NCI-H1417 treated with DMSO at 0.1 percent for 48 hours (cell line): ENCODE measurements at places on chromosomes 5 and 9.

DNA sequence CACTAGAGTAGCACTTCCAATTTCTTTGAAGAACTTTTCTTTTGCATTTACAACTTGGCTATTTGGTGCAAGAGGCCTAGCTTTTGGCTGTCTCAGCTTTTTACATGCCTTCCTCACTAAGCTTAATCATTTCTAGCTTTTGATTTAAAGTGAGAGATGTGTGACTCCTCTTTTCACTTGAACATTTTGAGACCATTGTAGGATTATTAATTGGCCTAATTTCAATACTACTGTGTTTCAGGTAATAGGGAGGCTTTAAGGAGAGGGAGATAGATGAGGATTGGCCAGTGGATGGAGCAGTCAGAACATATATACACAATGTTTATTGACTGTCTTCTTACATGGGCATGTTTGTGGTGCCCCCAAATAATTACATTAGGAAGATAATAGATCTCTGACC is 161.7 kb downstream of the GNA14 start:
- no peak for DNase-seq

GRCh38 chr9:22363421-22363887 is 83.2 kb upstream of the DMRTA1 start:
- no peak for DNase-seq

DNA sequence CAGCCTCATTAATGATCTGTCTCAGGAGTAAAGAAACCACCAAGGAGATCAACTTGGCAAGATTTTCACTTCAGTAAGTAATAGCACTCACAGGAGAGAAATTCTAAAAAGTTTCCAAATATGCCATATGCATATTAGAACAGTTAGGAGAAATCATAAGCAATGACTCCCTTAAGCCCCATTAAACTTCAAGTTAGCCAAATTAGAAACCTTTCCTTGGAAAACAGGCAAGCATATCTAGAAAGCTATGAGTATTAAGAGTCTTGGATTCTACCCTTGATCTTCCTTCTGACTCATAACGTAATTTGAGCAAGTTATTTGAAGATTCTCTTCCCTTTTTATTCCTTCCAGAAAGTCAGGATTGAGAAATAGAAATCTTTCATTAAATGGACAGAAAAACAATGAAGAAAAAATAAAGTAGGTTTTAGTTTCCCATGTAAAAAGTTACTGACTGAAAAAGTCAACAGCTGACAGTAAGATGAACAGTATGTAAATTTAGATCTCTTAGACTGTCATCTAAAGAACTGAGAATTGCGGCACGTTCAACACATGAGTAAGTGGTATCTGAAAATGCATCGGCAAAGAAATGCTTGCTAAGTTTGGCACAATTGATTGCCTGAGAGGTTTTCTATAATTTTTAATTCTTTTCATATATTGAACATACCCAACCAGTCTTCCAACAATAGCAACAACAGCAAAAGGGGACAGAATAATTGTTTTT is 565.7 kb upstream of the FTMT start:
- DNase-seq, result no peak

- DNase-seq, result peak; percentile 3
Observed at GRCh38 chr9:133406480-133407307, 11.1 kb downstream of the REXO4 start.

- DNase-seq, result no peak
Observed at GRCh38 chr9:91180930-91181268, 180.8 kb downstream of the AUH start.

DNA sequence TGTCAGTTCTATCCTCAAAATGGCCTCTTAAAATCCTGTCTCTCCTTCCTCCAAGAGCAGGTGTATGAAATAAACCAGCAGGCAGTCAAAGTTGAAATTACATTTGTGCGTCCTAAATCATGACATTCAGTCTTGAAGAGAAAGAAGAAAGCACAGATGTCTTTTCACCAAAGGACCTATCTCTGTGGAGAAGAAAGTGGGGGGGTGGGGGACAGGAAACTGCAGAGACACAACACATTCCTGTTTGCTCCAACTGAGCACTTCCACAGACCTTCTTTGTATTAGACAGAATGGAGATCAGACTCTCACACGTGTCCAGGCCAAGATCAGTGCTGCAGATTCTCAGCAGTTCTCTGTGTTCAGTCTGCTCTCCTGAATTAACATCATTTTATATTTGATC is 471.9 kb upstream of the RGMB start:
- DNase-seq, result no peak

- DNase-seq, result no peak
Observed at GRCh38 chr5:24364711-24365110, 280.1 kb downstream of the CDH10 start.

DNA sequence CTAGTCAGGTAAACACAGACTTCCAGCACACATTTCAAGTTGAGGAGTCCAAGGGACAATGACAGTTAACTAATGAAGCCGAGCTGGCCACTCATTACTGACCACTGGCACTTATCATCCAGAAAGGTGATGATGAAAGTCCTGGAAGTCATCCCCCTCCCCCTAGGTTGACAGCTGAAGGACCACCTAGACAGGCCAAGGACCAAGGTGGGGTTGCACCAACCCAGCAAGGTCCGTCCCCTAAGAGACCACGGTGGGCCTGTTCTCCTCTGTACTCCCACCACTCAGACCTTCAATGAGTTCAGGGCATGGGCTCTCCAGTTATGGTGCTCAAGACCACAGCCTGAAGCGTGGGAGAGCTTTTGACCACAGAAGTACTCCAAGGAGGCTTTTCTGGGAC is 13.2 kb downstream of the P4HA2 start:
- no peak for DNase-seq

GRCh38 chr5:111135946-111136345 is 43.8 kb downstream of the WDR36 start:
- no peak for DNase-seq

DNA sequence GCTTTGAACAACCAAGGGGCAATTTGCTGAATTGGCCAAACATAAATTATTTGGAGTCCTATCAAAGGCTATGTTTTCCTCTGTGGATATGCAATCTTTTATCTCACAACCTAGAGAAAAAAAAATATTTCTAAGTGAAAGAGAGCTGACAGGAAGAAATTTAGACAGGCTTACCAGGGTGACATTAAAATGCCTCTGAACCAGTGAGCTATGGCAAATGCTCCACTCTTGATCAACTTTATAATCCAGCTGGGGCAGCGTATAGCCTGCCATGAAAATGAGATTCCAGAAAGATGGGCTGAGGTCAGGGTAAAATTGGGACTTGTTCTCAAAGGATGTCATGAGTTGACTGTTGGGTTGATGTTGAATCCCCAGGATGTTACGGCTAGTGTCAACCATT is 399.3 kb upstream of the TRPC7 start:
- DNase-seq, result no peak

DNA sequence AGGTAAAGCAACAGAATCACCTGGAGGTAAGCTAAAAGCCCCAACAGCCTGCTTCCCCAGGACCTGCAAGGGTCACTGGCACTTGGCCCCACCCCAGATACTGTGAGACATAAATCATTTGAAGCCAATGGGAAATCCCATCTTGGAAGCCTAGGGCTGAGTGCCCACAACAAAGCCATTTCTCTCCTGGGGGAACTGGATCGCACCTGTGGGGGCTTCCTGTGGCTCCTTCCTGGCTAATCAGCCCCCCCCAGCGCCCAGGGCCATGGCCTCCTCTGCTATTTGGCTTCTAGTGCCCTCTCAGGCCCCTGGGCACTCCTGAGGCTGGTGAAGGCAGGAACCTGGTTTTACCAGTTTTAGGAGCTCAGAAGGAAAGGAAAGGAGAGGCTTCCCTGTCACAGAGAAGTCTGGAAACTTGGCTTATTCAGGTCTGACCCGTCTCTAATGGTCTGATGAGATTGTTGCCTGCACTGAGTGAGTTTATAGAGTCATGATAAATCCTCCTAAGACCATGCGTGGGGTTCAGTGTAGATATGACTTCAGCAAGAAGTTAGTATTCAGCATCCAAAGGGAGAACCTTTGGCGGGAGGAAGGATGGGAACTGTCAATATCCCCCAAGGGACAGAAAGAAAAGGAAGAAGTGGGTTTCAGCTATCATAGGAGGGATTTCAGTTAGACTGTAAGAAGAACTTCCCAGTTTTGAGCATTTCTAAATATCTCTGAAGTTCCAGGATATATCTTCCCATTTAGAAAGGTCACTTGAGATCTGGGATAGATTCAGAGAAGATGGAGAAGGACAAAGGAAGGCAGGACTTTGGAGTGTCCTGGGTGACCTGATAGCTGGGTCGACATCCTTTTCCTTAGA is 1.2 kb downstream of the KCNMB1 start:
- no peak for DNase-seq

DNA sequence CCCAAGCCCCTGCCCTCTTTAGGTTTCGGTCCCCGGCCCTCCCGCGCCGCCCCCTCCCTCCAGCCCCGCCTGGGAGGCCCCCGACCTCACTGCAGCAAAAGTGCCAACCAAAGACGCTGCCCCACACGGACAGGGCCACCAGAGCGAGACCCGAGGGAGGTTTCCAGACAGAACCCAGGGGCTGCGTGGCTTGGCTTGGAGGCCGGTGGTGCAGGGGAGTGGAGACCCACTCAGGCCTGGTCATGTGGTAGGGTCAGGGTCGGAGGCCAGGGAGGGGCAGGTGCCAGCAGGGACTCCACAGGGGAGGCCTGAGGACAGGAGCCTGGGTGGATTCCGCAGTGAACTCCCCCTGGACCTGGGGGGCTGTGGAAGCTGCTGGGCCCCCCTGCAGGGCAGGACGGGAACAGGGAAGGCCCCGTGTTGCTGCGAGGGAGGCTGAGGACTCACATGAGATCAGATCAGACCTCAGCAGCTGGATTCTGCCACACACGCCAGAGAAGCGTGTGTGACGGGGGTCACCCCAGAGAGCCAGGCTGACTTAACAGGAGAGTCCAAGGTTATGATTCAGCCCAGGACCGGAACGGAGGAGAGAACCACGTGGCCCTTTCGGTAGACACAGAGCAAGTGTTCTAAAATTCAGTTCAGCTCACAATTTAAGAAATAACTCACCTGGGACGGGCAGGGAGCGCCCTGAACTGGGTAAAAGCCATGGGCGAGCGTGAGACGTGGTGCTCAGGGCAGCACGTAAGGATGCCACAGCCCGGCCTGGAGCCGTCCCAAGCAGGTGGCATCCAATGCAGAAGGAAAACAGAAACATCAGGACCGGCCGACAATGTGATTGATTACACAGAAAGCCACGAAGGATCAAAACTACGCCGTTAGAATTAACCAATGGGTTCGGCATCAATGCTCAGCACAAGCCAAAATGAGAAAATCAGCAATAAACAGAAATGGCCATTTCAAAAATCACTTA is 38.9 kb downstream of the EXD3 start:
- no peak for DNase-seq

DNA sequence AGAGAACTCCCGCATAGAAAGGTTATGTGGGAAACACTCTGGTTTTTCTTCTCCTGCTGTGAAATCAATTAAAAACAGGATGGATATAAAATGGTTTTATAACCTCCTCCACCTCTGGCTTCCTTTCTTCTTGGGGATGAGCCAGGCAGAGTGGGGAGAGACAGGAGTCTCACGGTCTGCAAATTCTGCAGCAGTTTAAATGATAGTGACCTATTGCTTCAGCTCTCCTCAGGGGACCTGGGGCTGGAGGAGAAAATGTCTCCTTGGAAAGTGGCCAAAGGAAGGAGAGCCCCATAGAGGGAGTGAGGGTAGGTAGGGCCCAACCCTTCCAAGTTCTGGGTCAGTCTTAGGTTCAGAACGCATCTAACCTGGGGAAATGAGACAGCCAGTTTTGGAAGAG is 118.8 kb downstream of the MTX3 start:
- DNase-seq, result no peak

- no peak for DNase-seq
Observed at GRCh38 chr9:82677086-82677485, 385.9 kb downstream of the RASEF start.

DNA sequence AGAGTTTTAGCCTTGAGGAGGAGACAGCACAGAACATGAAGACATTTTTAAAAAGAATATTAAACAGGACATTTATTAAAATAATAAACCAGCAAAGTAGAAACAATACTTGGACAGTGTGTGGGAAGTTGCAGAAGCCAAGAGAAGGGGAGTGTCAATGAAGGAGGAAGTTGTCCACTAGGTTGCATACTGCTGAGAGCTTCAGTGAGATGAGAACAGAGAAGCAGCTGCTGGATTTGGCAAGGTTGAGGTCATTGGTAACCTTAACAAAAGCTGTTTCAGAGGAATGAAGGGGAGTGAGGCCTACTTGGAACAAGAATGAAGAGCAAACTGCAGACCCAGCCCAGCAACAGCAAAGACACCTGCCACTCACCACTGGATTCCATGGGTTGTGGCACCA is 11.4 kb downstream of the BHMT start:
- DNase-seq, result no peak

GRCh38 chr5:132024789-132025402 is 13.4 kb upstream of the ACSL6 start:
- no peak for DNase-seq

- no peak for DNase-seq
Observed at GRCh38 chr5:179696603-179697002, 2.2 kb upstream of the CANX start.

- DNase-seq, result no peak
Observed at GRCh38 chr5:55691265-55692105, 20.6 kb downstream of the SLC38A9 start.

DNA sequence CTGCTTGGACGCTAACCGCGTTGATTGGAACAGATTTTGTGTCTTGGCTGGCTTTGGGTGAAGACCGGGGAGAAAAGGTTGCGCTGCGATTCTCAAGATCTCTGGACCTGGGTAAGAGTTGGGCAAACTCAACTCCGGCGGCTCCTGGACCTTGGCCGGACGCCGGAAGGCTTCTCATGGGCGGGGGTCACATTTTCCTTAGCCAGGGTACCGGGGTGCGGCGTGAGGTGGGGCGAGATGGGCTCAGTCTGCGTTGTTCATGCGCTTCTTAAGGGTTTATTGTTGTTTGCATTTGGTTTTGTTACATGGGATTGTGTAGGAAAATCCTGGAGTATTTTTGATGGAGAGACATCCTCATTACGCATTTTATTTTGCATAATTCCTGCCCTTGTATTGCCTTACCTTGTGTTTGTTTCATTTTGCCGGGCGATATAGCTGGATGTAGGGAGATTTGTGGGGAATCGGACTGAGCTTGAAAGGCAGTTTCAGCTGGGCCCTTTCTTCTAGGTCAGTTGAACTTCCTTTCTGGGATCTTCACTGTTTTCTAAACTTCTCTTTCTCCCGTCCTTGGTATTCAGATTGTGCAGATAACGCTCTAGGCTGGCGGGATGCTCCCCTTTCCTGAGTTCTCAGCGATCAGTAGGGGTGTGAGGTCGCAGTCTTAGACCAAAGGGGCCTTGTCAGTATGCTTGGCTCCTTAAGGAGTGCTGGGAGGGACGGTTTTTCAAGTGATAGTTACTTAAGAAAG is 524 bp downstream of the MEGF10 start:
- DNase-seq, result no peak

DNA sequence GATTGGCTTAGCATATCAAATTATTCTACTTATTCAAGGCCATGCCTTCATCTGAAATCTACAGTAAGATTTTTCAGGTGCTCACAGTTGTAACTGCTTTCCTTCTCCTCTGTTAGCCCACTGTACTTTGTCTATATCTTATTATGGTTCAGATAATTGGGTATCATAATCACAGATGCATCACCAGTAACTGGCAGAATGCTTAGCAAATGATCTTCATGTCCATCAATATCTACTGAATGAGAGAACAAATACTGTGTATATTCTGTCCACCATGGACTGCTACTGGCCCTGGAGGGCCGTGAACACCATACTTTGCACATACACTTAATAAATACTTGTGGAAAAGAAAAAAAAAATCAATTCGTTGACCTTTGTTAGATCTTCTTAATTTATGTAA is 96.2 kb downstream of the MEF2C start:
- no peak for DNase-seq
